ENCODE measurements at places on chromosomes 6 and 20.

GRCh38 chr20:53243152-53243551 lies 271.0 kb downstream of the TSHZ2 start:
- DNase-seq, result no peak

DNA sequence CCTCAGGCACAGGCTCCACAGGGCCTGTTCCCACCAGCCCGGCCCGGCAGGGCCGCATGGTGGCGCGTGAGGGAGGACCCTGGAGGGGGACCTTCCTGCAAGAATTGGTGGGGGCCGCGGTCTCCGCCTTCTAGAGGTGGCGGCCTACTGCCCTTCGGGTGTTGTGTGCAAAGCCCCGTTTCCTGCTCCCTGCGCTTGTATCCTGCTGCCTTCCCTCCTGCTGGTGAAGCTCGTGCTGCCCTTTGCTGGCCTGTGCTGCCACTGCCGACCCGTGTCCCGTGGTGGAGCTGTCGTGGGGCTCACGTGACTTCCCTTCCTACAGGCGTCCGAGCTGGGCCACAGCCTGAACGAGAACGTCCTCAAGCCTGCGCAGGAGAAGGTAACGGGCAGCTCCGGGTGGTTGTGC lies 8.4 kb upstream of the COL20A1 start:
- DNase-seq, result no peak

- no peak for DNase-seq
Measured at GRCh38 chr6:151537556-151537955, 43.7 kb downstream of the CCDC170 start.

DNA sequence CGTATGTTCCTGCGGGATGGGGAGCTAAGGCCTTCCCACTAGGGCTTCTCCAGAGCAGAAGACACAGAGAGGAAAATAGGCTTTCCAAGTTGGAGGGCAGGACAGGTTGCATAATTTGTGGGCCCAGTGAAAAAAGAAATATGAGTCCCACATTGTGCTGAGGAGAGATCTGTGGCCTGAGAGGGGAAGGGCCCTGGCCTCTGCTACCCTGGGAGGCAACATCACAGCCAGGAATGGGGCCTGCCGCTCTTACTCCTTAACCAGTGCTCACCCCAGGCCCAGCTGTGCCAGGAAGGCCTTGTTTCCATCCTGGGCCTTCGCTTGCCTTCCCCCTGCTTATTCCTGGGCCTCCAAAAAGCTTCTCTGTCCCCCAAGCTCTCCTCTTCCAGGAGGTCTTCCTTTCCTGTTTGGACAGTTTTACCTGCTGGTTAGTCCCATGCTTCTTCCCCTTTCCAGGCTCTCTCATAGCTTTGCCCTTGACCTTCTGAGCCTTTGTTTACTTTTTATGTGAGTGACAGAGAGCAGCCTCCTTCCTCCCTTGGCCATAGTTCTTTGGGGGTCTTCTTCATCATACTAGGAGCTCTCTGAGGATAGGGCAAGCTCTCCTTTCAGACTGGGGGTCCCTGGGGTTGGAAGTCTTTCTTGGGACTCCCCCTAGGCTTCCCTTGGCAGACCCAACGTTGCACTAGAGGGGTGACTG lies 26.2 kb upstream of the VEGFA start:
- no peak for DNase-seq

- DNase-seq, result no peak
Measured at GRCh38 chr6:30062471-30063178, 1.6 kb downstream of the POLR1H start.
